ENCODE measurements at places on chromosomes 1 and 21.
A peak's percentile ranks its signal among the peaks of the same experiment; 100 is the strongest.

DNA sequence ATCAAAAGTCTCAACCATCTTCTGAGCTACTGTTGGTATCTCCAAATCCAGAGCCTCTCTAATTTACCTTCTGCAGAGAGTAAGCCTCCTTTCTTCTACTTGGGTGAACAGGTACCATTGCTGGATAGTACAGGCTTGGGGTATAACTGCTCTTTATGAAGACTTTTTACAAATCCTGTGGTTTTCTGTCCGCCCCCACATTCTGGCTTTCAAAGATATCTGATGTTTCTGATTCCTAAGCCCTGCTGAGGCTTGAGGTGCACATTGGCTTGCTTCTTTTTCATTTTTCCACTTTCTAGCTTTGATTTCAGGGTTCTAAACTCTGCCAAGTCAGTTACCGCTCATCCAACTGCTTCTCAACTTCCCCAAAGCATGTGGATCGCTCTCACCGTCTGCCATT lies 37.1 kb downstream of the TENT5C start:
- DNase-seq: no peak

DNA sequence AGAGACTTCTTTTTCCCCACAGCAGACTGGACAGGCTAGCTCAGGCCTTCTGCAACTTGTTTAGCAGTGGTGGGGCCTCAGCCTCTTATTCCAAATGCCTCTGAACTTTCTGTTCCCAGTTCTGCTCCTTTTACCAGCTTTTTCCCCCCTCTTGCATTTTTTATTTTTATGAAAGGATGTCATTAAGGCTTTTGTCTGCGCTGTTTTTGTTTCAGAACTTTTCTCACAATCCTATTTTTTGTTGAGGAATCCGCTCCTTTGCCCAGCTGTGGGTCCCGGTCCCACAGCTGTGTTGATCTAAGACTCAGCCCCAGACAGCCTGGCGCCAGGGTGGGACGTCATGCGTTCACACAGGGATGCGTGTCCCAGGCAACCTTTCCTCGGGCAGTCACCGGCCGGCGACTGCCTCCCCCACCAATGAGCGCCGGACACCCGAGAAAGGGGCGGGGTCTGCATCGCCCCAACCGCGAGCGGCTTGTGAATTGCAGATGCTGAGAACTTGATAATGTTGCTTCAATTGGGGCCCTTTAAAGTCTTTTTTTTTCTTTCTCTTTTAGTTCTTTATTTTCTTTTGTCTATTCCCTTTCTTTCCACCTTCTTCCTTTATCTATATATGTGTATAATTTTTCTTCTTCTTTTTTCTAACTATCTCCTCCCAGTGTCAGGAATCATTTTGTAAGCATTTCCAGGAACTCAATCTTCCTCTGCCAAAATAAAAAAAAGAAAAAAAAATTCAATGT lies 3.0 kb upstream of the ID3 start:
- DNase-seq: peak; percentile 27

- no peak for DNase-seq
These were observed 13.3 kb upstream of the ADORA1 start for GRCh38 chr1:203114202-203114601.

GRCh38 chr1:201954263-201955008 lies 867 bp upstream of the TIMM17A start:
- no peak for DNase-seq

- DNase-seq: no peak
These were observed 119.0 kb upstream of the DPT start for GRCh38 chr1:168848051-168848450.

DNA sequence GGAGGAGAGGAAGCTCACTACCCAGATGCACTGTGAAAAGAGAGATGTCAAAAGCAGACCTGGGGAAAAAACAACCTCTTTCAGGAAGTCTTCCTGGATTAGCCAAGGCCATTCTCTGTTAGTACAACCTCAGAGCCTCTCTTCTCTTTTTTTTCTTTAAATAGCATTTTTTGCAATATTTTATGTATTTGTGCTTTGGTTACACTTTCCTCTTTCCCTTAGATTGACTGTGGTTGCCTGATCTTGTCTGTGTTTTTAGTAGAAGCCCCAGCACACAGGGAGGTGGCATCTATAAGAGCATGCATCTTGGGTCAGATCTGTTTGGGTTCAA lies 18.8 kb downstream of the SLC26A9 start:
- DNase-seq: no peak

- no peak for DNase-seq
These were observed 65.0 kb downstream of the ZSWIM5 start for GRCh38 chr1:45141247-45142003.

GRCh38 chr1:246579818-246580217 lies 13.6 kb downstream of the CNST start:
- DNase-seq: no peak

GRCh38 chr1:220341126-220341525 lies 68.9 kb upstream of the RAB3GAP2 start:
- DNase-seq: no peak

DNA sequence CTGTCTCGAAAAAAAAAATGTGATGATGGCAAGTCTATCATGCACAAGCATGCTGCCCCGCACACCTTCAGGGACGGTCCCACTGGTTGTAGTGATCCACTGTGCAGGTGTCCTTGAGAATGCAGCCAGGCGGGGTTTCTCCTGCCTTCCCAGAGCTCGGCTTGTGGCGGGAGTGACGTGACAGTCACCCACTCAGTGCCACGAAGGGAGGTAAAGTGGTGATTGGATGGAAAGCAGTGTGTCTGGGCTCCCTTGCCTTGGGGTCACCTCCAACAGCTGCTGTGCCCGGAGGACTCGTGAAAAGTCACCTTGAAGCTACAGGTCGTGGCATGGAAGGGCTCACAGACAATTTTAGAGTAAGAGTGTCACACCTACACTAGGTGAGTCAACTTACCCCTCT lies 33.5 kb upstream of the TRIM17 start:
- DNase-seq: no peak

- DNase-seq: no peak
These were observed 3.9 kb downstream of the BCAR3 start for GRCh38 chr1:93677729-93678128.

- DNase-seq: no peak
These were observed 35.0 kb upstream of the ATP5PO start for GRCh38 chr21:33950431-33951079.

- DNase-seq: no peak
These were observed 50.3 kb downstream of the CHD1L start for GRCh38 chr1:147292631-147293251.

GRCh38 chr1:93275634-93276295 lies 69.9 kb upstream of the DR1 start:
- no peak for DNase-seq

DNA sequence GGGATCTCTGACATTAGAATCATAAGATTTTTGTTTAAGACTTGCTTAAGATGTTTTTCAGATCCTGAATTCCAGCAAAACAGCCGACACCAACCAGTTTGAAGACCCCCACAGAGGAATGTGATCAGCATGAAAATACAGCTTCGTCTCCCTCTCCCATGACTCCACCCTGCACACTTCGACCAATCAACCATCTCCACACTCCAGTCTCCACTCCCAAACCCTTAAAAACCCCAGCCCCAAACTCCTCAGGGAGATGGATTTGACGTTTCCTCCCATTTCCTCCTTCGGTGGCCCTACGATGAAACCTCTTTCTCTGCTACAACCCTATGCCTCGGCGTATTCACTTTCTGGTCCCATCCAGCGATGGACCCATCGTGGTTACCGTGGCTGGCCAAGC lies 30.1 kb upstream of the KIF26B start:
- no peak for DNase-seq

DNA sequence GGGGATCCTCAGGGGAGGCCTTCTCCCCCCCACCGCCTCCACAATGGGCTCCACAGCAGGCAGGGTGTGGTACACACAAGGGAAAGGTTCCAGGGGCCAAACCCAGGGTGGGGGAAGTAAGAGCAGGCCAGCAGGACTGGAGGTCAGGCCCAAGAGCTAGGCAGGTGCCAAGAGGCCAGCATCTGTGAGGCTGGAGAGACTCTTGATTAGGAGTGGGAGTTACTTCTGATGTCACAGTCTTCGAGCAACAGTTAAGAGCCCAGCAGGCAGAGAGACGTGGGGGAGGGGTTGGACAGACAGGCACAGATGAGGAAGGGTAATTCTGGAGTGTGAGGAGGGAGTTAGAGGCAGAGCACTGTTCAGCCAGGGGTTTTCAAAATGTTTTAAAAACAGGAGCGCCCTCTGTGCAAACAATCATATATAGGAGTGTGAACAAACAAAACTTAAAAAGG lies 55.8 kb downstream of the SLC9A1 start:
- DNase-seq: no peak

DNA sequence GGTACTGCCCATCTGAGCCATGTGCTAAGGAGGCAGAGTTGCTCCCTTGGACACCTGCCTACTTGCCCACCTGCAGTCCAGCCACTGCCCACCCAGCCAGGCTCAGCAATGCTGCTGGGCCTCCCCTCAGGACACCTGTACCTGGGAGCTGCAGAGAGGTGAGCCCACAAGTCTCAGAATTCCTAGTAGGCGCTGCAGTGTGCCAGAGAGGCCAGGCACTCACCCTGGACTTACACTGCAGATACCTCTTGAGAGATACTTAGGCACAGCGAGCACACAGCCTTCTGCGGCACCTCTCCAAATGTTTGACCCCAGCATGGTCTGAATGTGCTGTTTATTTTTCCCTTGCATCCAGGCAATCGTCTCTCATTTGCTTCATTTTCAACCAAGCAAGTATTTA lies 71.0 kb downstream of the PGBD5 start:
- DNase-seq: no peak

DNA sequence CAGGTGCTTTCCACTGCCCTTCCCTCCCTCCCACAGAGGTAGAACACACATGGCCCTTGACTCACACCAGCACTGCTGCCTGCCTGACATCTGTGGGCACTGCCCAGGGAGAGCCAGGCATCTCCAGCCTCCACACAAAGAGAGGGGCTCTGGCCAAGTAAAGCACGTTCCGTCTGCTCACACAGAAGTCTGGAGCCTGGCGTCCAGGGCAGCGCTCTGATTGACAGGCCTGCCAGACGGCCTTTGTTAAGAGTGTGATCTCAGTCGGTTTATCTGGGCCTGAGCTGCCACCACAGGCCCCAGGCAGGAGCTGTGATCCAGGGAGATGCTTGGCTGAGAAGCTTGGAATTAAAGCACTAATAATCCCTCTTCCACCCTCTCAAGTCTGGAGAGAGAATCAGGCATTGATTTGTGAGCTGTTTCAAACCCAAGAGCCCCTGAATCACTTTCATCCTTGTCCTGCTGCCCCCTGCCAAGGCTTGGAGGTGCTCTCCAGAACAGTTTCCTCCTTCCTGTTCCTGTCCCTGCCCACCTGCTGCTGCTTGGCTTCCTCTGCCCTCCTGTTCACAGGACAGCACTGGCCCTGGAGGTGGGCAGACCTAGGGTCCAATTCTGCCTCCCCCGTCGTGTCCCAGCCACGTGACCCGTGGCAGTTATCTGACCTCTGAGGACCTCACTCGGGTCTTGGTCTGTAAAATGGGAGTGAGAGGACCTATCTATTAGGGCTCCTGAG lies 3.7 kb downstream of the DMRTB1 start:
- no peak for DNase-seq

DNA sequence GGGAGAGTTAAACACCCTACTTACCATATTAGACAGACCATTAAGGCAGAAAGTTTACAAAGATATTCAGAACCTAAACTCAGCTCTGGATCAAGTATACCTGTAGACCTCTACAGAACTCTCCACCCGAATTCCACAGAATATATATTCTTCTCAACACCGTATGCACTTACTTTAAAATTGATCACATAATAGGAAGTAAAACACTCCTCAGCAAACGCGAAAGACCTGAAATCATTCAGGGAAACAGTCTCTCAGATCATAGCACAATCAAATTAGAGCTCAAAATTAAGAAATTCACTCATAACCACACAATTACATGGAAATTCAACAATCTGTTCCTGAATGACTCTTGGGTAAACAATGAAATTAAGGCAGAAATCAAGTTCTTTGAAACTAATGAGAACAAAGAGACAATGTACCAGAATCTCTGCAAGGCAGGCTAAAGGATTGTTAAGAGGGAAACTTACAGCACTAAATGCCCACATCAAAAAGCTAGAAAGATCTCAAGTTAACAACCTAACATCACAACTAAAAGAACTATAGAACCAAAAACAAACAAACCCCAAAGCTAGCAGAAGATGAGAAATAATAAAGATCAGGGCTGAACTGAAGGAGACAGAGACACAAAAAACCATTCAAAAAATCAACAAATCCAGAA lies 19.1 kb downstream of the CD84 start:
- no peak for DNase-seq

DNA sequence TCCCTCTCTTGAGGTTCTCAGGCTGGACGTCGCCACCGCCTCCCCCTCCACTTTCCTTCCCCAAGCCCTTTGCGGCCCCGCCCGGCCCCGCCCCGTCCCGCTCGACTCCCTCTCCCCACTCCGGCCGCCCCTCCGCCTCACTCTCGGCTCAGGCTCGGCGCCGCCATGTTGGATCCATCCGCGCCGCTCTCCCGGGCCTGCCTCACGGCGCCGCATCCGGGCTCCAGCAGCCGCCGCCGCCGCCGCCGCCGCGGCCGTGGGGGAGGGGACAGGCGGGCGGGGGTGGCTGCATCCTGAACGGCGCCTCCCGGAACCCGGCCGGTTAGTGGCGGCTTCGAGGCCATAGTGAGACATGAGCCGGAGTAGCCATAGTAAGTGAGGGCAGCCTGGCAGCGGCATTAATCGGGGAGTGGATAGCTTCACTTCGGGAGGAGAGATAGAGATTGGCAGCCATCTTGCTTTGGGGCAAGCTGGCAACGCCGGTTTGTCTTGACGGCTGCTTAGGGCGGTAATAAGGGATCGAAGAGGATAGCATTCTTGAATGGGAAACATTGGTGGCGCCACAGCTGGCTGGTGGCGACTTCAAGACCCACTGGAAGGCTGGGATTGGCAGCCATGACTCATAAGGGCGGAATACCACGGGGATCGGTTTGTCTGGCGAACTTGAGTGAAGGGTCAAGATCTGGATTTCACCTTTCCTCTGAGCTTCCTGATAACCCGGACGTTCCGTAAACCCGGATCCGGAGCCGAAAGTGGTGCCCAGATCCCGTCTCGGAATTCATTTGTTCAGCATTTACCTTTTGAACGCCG lies at the start of gene DEDD:
Gene DEDD, minus strand, starts transcription at position 258 of the 810 bp plus-strand sequence. CDS start 8,205 bp downstream, outside the sequence.
- DNase-seq: peak; percentile 86

- peak; percentile 12 for DNase-seq
These were observed 38.2 kb downstream of the MATN1 start for GRCh38 chr1:30684881-30685795.

- DNase-seq: no peak
These were observed 150.5 kb downstream of the PCBP3 start for GRCh38 chr21:45794027-45794426.

DNA sequence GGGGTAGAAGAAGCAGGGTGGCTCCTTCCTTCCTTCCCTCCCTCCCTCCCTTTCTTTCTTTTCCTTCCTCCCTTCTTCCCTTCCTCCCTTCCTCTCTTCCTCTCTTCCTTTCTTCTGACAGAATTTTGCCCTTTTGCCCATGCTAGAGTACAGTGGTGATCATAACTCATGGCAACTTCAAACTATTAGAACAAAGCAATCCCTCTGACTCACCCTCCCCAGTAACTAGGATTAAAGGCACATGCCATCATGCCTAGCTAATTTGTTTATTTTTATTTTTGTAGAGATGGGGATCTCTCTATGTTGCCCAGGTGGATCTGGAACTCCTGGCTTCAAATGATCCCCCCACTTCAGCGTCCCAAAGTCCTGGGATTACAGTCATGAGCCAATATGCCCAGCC lies 10.0 kb upstream of the RPE65 start:
- DNase-seq: no peak

- no peak for DNase-seq
These were observed 11.7 kb downstream of the CSF1 start for GRCh38 chr1:109922326-109922725.

GRCh38 chr1:38365242-38365641 lies 318.6 kb upstream of the POU3F1 start:
- no peak for DNase-seq

Data from activated CD4-positive, alpha-beta T cell treated with anti-CD3 and anti-CD28 coated beads, Interleukin-2, amount 50 U/mL, for 1 hour (primary cell).